ENCODE measurements at places on chromosomes 11 and 22. TPM values are rescaled to one million over a fixed set of nuclear protein-coding genes. Genes with fewer than 3 reads are reported as not detected.

DNA sequence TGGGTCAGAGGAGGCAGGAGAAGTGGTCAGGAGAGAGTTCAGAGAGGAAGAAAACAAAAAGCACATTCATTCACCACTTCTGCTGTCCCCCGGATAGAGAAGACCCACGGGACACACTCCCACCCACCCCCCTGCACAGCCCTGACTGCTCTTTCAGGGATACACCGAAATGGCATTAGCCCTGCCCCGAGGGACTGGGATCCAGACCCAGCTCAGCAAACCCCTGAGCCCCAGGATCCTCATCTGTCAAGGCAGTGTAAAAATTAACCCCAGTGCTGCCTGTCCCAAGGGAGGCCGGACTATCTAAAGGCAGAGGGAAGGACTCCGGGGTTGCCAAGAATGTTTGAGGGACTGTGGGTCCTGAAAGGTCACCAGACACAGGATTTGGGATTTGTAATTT lies 31.2 kb downstream of the TPBGL start:
- no peak for DNase-seq

GRCh38 chr11:128580612-128581011 lies 6.7 kb downstream of the ETS1 start:
- no peak for DNase-seq

DNA sequence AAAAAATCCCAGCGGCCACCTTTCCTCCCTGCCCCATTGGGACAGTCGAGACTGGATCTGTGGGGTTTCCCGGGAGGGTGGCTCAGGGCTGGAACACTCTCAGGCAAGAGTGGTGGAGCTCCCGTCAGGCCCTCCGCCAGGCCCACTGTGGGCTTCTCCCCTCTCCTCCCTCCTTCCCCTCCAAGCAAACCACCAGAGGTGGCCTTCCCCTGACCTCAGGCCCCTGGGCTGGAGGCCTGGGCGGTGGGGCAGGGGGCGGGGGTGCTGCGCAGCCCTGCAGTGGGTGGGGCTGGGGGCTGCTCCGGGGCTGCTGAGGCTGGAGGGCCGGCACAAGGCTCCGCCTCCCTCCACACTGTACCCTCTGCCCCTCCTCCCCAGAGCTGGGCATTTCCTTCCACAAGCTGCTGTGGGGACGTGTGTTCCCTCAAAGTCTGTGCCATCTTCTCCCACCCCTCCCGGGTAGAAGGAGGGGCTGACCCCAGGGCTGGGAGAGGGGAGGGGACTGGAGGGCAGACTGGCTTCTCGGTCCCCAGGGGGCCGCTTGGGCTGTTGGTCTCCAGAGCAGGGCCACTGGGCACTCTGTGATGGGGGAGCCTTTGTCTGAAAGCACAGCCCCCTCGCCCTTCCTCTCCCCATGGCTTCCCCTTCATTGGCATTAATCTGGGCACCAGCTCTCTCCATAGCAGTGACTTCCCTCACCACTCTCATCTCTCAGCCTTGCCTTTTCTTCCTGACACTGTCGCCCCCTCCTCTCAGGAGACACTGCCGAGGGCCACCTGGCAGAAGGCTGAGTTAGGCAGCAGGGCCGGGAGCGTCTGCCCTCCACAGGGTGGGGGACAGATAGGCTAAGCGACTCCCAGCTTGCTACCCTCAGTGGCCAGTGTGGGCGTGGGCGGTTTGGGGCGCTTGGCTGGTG lies 7.1 kb downstream of the RCOR2 start:
- DNase-seq, result no peak

GRCh38 chr11:17525570-17525969 lies 18.6 kb downstream of the USH1C start:
- no peak for DNase-seq

- DNase-seq, result no peak
Measured at GRCh38 chr22:42418811-42419242, 13.4 kb downstream of the NFAM1 start.

GRCh38 chr22:49391436-49391835 lies 436.2 kb downstream of the BRD1 start:
- DNase-seq, result no peak

DNA sequence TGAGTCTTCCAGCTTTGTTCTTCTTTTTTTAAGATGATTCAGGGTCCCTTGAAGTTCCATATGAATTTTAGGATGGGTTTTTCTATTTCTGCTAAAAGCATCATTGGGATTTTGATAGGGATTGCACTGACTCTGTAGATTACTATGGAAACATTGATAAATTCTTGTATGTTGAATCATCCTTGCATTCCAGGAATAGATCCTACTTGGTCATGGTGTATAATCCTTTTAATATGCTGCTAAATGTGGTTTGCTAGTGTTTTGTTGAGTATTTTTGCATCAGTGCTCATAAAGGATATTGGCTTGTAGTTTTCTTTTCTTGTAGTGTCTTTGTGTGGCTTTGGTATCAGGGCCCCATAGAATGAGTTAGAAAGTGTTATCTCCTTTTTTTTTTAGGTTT lies 34.9 kb upstream of the PHOX2A start:
- no peak for DNase-seq

- no peak for DNase-seq
Measured at GRCh38 chr11:126129727-126130671, 67.3 kb upstream of the CDON start.

DNA sequence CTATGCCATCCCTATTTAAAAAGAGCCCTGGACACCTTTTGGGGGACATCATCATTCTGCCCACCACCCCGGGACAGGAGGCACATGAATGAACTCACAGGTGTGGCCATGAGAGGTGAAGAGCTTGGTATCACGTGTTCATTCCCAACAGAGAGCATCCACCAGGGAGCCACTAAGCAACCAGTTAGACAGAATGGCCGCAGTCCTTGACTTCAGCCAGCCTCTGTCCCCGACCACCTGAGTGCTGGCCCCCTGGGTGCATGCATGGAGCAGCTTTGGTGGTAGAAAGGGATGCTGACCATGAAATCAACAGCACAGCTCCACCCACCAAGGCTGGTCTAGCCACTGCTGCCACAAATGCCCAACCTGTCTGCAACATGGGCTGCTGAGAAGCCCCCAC lies 31.1 kb upstream of the CD81 start:
- DNase-seq, result no peak

LARGE2 gene
- total RNA-seq, result not detected

MRPL23 gene
- not detected for total RNA-seq

ADAMTS8 gene
- total RNA-seq, result 2.6 TPM
